Activated CD4-positive, alpha-beta T cell treated with anti-CD3 and anti-CD28 coated beads, Interleukin-2, amount 10 ng/mL, durations not matched to agents 7 days and 5 days (primary cell): ENCODE measurements at places on chromosomes 7 and 10. TPM values are rescaled to one million over a fixed set of nuclear protein-coding genes. Genes with fewer than 3 reads are reported as not detected.

The ABCC2 gene
- 1.0 TPM for total RNA-seq

The RPS24 gene
- 2,086 TPM for total RNA-seq

The DOCK4 gene
- 0.12 TPM for total RNA-seq

The PNLIPRP1 gene
- total RNA-seq = not detected

GRCh38 chr7:54992871-54993475 lies 25.8 kb upstream of the EGFR start:
- no peak for DNase-seq

DNA sequence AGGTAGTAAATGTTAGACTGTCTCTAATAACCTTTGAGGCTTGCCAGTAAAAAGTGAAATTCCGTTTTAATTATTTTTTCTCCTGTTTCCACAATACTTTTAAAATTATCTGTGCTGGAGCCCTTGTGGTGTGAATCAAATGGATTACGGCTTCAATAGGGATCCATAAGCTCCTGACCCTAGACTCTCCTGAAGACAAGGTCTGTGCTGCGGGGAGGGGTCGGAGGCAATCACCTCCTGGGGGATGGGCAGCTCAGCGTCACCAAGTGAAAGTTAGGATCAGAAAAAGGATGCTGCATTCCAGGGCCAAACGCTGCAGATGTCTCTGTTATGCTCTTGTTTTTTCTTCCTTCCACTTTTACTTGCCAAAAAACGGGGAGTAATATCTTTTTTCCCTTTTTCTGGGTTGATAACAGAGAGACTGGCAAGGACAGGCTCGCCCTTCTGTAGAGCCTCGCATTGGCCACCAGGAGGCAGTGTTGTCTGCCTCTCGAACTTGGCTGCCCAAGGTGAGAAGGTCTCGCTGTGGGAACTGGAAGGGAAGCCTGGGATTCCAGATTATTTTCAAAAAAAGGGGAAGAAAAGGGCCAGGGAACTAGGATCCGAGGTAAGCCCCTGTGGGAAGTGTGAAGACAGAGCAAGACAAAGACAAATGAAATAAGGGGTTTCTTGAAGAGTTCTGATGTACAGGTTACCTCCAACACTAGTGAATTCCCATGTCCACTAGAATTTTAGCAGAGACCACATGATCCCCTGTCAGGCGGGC lies 621.9 kb downstream of the ACTR3B start:
- peak; percentile 17 for DNase-seq

GRCh38 chr7:92425311-92425947 lies 21.9 kb upstream of the GATAD1 start:
- no peak for DNase-seq

GRCh38 chr10:33841678-33842077 lies 507.2 kb upstream of the NRP1 start:
- no peak for DNase-seq

- no peak for DNase-seq
These were observed 33.0 kb downstream of the TMEM106B start for GRCh38 chr7:12244129-12244528.

DNA sequence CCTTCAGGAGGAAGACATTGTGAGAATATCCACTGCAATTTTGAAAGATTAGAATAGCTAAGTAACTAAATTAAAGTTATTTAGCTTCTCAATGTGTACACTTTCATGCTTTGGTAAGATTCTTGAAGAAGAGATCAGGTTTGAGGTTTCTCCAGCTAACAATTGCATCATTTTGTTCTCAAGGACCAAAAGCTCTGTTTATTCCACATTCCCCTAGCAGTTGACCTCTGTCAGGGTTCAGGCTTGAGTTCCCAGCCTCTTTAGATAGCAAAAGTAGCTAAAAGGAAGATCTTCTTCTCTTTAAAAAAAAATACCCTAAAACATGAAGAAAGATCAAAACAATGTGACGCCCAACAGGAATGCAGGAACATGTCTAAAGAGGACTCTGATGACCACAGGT lies 179.4 kb upstream of the IGFBP3 start:
- no peak for DNase-seq

DNA sequence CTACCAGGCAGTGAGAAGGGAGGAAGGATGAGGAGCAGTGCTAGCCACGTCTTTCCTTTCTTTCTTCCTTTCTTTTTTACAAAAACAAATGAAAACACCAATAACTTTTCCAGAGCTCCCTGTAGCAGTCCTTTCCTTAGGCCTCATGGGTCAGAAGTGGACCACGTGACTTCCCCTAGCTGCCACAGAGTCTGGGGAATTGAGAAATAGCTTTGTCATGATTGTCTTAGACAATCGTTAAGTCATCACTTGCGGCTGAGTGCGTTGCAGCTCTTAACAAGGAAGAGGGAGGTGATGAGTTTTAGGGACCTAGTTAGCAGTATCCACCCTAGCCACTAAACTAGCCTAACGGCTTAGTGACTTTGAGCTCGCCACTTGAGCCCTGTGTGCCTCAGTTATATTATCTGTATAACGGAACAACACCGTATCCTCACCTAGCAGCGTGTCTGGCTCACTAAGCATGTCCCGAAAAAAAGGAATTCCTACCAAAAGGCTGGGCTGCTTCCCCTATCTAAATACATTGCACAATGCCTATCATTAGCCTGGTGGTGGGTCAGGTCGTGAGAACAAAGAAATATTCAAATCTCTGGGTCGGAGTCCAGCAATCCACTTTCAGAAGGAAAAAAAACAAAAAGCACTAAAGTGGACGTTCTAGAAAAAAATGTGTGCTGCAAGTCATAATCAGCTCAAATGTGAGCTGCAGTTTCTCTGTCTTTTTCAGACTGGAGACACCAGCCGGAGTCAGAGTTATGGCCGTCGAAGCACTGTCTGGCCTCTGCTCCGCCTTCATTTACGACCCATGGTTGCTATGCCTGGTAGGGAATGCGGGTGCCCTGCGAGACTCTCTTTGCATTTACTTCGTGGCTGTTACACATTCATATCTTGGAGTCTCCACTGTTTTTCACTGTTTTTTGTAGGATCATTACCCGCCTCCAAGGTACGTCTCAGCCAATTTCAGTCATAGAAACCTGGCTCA lies 338.5 kb upstream of the FOXK1 start:
- no peak for DNase-seq

DNA sequence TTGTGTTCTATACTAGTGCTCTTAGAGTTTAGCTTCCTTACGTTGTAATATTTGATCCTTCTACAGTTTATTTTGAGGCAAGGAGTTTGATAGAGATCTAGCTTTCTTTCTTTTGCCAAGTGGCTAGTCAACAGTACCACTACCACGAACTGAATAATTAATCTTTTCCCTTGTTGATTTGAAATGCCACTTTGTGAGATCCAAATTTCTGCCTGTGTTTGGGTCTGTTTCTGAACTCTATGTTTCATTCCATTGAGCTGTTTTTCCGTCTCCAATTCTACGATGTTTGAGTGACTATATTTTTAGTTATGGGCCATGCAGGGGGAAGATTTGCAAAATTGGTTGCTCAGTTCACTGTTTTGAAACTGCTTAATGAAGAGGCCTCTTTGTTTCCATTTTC lies 134.7 kb downstream of the KIAA1217 start:
- no peak for DNase-seq

DNA sequence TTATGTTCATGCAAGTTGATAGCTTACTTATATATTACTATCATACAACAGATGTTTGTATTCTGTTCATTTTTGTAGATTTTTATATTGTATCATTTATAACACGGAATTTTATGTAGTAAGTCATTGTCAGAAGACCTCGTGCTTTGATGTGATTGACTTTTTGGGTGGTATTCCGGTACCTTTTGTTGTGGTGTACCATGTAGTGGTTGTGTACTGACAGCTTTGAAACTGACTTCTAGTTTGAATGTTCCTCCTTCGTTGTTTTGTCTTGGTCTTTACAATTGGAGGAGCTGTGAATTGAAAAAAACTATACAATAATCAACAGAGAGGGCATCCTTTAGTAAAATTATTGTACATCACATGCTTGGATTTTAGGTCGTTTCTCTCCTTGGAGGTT lies 61.5 kb downstream of the WAC start:
- peak; percentile 64 for DNase-seq

DNA sequence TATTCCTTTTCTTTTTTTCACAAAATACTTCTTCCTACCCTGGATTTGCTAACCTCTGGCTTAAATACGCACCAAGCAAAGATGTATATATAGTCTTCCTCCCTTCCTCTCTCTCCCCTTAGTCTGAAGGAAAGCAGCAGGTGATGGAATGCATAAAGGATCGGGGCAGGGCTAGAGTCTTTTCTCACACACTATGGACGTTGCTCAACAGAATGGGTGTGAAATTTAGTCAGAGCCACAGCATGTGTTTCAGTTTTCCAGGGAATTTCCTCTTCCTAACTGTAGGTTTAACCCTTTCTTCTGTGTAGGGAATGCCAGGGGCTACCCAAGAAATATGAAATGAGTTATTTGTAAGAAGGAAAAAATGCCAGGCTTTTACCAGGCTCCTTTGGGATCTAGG lies 71.4 kb upstream of the NFKB2 start:
- no peak for DNase-seq

GRCh38 chr7:98211676-98212531 lies 665 bp downstream of the BHLHA15 start:
- no peak for DNase-seq

DNA sequence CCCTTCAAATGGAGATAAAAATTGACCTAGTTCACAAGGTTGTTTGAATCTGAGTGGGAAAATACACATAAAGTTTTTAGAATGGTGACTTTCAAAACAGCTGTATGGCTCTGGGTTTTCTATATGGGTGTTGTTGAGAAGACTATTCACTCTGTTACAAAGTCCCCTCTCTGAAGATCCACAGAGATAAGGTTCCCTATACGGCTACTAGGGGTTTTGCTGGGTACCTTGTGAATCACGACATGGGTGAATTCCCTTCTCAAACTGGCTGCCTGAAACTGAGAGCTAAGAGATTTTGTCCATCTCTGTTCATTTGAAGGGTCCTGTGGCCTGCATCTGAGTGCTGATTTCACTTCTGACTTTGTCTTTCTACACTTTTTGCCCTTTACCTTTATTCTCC lies 11.8 kb upstream of the SLC13A1 start:
- no peak for DNase-seq

DNA sequence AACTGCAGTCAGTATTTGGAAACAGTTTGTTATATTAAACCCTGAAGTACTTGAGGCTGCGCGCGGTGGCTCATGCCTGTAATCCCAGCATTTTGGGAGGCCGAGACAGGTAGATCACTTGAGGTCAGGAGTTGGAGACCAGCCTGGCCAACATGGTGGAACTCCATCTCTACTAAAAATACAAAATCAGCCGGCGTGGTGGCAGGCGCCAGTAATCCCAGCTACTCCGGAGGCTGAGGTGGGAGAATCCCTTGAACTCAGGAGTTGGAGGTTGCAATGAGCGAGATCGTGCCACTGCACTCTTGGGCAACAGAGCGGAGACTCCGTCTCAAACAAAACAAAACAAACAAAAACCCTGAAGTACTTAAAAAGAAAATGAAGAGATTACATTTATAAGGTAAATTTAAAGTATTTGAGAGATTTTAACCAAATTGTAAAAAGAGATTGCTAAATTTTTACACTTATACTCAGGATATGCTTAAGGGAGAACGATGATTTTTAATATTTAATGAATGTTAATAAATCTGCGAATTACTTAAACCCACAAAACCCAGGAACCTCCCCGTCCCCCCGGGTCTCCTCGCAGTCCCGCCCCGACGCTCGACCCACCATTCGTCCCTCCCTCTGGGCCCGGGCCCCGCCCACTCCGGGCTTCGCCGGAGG lies 425 bp upstream of the MTG1 start:
- no peak for DNase-seq

DNA sequence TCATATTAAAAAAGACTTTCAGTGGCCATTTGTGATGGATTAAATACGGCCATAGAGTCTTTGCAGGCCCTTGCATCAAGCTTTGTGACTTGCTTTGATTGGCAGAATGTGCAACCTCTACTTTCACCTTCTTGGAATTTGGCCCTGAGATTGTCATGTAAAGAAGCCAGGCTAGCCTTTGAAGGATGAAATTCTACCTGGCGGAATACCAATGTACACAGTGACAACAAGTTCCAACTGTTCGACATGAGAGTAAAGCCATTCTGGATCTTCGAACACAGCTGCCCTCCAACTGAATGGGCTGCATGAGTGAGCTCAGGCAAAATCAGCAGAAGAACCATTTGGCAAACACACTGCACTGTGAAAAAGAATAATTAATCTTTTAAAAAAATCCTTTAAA lies 321.3 kb downstream of the PHF14 start:
- DNase-seq = no peak

- no peak for DNase-seq
These were observed 267.6 kb downstream of the SKIDA1 start for GRCh38 chr10:21257919-21258318.
